ENCODE measurements at places on chromosomes 1 and 21. TPM values are rescaled to one million over a fixed set of nuclear protein-coding genes. Genes with fewer than 3 reads are reported as not detected.

DNA sequence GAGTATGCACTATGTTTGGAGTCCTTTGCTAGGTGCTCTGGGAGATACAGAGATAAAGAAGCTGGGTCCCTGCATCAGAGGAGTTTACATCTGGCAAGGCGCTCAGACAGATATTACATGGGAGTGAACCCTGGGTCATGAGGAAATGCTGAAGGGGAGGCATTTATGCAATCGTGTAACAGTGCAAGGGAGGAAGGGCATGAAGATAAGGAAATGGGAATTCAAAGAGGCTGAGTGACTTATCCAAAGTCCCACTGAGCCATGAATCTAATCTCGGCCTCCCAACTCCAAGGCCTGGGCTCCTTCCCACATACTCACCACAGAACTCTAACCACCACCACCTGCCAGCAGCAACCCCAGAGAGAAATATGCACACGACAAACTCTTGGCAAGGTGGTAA lies 51.6 kb downstream of the FAM163A start:
- peak; percentile 12 for DNase-seq

GRCh38 chr1:229108598-229109201 lies 162.2 kb upstream of the RAB4A start:
- no peak for DNase-seq

DNA sequence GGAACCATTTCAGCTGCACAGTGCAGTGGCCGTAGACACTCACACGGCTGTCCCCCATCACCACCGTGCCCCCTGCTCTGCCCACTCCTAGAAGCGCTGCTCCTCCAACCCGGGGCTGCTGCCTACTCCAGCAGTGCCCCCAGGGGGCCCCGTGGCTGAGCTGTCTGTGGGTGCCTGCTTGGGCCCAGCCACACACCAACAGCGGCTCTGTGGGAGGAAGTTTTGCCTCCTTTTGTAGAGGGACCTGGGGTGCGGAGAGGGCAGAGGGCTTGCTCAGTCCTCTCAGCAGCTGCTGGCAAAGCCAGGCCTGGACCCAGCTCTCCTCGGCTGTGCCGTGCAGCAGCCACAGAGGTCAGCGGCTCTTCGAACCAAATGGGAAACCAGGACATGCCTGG lies 11.4 kb upstream of the LRRC3 start:
- peak; percentile 82 for DNase-seq

DNA sequence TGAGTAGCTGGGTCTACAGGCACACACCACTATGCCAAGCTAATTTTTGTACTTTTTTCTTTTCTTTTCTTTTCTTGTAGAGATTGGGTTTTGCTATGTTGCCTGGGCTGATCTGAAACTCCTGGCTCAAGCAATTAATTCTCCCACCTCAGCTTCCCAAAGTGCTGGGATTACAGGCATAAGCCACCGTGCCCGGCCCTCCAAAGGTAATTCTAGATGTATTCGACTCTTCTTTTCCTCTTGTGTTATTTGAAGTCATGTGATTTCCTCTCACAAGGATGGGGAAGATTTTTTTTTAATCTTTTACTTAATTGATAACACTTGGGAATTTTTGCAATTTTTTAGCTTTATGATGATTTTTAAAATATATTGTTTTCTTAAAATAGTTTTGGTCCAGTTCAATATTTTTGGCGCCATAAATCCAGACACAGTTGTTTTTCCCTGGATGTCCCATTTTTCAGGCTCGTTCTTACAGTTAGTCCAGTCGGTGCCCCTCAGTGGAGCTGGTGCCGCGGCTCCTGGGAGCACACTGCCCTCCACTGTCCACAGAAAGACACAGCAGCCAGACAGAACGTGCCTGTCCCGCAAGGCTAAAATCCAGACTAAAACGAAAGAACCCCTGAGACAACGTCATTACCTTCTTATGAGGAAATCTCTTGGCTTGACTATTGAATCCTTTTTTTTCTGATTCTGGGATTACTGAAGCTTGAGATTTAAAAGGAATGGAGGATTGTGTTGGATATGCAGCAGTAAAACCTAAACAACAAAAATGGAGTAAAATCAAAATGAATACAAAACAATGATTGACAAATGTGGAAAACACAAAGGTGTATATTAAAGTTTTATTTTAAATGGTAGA lies 22.4 kb downstream of the STPG1 start:
- peak; percentile 71 for DNase-seq

- peak; percentile 95 for DNase-seq
Observed at GRCh38 chr1:225652729-225653462, at the start of gene ENAH. TSS of gene ENAH (minus strand) at chr1:225653123. CDS start at chr1:225652690, 433 bp downstream.

DNA sequence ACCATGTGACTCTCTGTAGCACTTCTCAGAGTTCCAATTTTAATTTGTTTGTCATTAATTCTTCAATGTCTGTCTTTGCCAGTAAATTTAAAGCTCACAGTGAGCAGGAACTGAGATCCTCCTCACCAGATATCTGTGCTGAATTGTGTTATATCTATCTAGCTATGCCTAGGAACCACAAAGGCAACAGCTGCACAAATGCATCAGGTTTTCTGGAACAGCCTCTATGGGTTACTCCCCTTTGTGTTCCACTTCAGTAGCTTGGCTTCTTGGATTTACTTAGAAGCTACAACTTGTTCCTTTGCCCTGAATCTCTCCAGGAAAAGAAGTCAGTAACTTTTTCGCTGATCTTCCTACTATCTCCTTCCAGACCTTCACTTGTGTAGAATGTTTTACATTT lies 1237.8 kb upstream of the ADGRL4 start:
- no peak for DNase-seq

DNA sequence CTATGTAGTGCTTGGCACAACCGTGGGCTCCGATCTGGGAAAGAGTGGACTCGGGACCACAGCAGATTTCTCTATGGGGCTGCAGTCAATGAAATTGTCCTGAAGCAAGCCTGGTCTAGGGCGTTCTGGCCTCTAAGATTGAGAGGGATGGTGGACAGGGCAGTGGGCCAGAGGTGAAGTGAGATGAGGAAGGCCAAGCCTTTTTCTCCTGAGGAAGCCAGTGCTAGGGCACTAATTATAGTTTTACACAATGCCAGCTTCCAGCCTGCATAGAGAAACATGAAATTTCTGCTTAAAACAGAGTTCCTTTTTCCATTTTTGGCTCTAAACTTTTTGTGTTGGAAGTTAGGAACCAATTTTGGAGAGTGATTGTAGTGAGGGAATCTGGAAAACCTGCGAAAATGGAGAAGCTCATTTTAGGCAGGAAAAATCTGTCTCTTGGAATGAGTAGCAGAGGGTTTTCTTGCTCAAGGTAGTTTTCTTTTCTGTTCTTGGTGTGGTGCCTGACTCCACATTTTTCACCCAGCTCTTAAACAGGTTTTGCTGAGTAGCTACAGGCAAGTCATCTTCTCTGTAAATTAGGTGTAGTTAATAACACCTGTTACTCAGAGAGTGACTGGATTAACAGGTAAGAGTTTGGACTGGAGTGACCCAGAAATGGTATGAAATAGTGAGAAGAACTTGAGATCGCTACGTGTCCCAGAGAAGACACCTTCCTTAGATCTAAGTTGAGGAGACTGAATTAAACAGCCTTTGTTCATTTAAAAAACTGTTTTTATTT lies 22.1 kb downstream of the UCK2 start:
- no peak for DNase-seq

DNA sequence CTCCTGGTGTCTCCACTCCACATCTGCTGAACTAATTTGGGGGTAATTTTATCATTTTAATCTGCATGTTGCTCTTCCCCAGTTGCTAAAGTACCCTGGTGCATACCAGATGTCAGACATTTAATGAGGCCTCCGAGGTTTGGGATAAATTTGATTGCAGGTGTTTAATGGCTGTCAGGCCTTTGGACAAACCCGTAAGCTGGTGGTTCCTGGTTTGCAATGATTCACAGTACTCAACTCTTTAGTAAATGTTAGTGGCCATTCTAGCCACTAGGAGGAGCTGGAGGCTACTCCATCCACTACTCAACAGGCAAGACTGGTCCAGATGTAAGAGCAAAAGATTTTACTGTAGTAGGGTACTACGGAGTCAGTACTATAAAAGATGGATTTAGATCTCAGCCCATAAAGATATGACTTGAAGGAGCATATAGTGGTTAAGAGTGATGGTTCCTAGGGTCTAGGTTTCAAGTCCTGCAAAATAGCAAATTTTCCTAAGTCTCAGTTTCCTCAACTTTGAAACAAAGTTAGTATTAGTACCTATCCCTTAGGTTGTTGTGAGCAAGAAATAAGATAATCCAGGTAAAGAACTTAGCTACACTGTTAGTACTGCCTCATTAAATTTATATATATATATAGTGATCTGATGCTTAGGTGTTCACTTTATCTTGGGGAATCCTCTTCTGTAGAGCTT lies 132.8 kb downstream of the SNX7 start:
- DNase-seq = no peak

DNA sequence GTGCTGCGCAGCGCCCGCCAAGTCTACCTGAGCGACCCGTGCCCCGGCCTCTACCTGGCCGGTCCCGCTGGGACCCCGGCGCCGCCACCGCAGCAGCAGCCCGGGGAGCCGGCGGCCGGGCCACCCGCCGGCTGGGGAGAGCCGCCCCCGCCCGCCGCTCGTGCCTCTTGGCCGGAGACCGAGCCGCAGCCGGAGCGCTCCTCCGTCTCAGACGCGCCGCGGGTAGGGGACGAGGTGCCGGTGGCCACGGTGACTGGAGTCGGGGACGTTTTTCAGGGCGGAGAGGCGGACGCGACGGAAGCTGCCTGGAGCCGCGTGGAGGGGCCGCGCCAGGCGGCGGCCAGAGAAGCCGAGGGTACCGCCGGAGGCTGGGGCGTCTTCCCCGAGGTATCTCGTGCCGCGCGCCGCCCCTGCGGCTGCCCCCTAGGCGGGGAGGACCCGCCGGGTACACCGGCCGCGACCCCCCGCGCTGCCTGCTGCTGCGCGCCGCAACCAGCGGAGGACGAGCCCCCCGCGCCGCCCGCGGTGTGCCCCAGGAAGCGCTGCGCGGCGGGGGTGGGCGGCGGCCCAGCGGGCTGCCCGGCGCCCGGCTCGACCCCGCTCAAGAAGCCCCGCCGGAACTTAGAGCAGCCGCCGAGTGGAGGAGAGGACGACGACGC lies 646 bp downstream of the IER5 start:
- DNase-seq = peak; percentile 85

GRCh38 chr21:35051287-35051818 lies 2.3 kb upstream of the RUNX1 start:
- DNase-seq = no peak

DNA sequence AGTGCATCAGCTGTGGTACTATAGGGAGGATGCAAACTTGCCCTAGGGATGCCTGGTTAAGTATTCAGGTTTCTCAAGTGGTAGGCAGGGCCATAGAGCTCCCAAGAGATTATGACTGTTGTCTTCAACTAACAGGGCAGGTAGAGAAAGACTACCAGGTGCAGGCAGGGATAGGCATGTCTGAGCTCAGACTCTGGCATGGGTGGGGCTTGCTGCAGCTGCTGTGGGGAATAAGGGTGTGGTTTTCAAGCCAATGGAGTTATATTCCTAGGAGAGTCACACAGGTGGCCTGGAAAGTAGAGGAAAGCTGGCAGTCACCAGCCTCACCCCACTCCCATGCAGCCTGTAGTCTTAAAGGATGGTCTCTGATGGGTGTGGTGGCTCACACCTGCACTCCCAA lies 673.4 kb upstream of the ADGRL4 start:
- DNase-seq = no peak

DNA sequence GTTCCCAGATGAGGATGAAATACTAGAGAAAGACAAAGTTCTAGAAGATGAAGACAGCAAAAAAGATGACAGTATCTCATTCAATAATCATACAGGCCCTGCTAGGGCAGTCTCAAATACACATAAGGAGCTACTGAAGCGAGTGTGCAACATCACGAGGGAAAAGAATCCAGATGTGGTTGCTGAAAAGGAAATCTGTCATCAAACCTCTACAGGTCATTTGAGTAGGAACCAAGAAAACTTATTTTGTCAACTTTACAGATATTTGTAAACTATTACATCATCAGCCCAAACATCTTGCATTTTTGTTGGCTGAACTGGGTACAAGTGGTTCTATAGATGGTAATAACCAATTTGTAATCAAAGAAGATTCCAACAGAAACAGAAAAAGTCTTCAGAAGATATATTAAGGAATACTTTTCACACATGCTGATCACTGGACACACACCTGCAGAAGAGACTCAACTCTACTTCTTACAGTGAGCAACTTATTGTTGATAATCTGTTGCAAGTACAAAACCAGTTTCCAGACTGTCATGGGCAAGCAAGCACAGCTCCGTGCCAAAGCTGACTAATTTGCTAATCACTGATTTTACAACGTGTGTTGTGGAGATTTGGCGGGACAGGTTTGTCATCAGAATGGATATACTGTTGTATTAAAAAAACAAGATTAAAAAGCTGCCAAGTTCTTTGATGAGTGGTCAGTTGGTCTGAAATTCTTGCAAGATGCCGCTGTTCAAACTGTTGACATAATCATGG lies 42.1 kb downstream of the TRIM33 start:
- no peak for DNase-seq

GRCh38 chr1:218982482-218982881 lies 191.2 kb upstream of the LYPLAL1 start:
- DNase-seq = no peak

DNA sequence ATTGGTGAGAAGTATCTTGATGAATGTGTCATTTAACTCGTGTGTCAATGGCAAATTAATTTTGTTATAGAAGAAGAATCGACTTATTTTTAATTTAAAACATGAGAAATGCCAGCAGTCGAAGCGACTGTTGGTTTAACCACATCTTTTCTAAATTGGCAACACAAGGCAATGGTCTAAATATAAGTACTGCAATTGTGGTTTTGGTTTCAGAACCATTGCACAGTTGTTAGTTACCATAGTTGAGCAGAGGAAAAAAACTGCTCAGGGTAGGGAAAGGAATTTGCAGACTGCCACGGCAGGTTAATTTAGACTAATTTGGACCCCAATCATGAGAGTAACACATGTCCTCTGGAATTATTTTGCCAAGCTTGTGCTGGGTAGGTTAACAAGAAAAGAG lies 185.6 kb upstream of the RUNX1 start:
- DNase-seq = no peak

- peak; percentile 61 for DNase-seq
Observed at GRCh38 chr1:3925762-3926161, 25.7 kb upstream of the C1orf174 start.

DNA sequence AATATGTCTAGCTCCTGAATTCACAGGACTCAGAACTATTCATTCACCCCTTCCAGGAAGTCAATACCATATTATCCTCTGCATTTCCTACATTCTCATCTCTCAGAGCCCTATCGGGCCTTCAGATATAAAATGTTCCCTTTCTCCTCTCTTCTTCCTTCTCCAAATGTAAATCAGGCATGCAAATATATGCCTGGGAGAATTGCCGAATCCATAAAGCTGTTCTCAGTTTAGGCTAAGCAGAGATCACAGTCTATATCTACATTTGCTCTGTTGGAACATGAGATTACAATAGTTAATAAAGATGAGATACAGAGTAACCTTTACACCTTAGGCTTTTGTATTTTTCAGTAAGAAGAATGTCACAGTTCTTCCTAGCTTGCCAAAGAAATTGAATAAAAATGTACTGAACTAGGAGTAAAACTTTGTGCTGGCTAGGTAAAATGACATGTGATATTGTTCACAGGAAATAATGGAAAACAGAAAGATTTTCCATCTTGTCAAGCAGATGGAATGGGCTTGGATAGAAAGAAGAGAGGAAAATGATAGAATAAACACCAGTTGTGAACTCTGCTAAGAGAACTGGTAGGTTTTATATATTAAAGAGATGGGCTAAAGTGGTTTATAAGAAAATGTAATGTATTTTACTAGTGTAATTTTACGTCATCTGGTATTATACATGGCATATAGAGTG lies 161.5 kb downstream of the NRIP1 start:
- no peak for DNase-seq

GRCh38 chr1:154972213-154972516 lies 1.6 kb upstream of the SHC1 start:
- no peak for DNase-seq

ZSCAN20 gene
- total RNA-seq = 4.4 TPM

REG4 gene
- total RNA-seq = not detected

EXO1 gene
- 11.5 TPM for total RNA-seq

BCL2L15 gene
- total RNA-seq = 0.33 TPM

LRRC71 gene
- total RNA-seq = not detected

Data from chondrocyte (in vitro differentiated cells).